ENCODE measurements at places on chromosomes 16 and 17. TPM values are rescaled to one million over a fixed set of nuclear protein-coding genes. Genes with fewer than 3 reads are reported as not detected.
A peak's percentile ranks its signal among the peaks of the same experiment; 100 is the strongest.

Gene NME3
- total RNA-seq: 4.9 TPM

Gene CD68
- 10.3 TPM for total RNA-seq

Gene MC1R
- total RNA-seq: 9.1 TPM

Gene CTNS
- total RNA-seq: 13.7 TPM

Gene KNOP1
- 80.3 TPM for total RNA-seq

- H3K36me3 ChIP-seq: no peaks in the 10 kb centered on the region
- peaks cover 75% of the 10 kb centered on the region for H3K4me1 ChIP-seq
- peak overlapping the region; percentile 42 for H3K4me3 ChIP-seq
- DNase-seq: peak; percentile 80
- peaks cover 4% of the 10 kb centered on the region for H3K27me3 ChIP-seq
These were observed 5.6 kb downstream of the CORO6 start for GRCh38 chr17:29617125-29617480.

- H3K4me3 ChIP-seq: no peak overlapping the region
- no peaks in the 10 kb centered on the region for H3K4me1 ChIP-seq
- no peaks in the 10 kb centered on the region for H3K27me3 ChIP-seq
- peak; percentile 53 for DNase-seq
These were observed 13.3 kb upstream of the SDK2 start for GRCh38 chr17:73657473-73658116.

- H3K27me3 ChIP-seq: no peaks in the 10 kb centered on the region
- DNase-seq: no peak
- H3K27ac ChIP-seq: peak overlapping the region; percentile 60
- H3K4me3 ChIP-seq: peak overlapping the region; percentile 93
These were observed 4.4 kb downstream of the ASGR1 start for GRCh38 chr17:7174603-7175326.

DNA sequence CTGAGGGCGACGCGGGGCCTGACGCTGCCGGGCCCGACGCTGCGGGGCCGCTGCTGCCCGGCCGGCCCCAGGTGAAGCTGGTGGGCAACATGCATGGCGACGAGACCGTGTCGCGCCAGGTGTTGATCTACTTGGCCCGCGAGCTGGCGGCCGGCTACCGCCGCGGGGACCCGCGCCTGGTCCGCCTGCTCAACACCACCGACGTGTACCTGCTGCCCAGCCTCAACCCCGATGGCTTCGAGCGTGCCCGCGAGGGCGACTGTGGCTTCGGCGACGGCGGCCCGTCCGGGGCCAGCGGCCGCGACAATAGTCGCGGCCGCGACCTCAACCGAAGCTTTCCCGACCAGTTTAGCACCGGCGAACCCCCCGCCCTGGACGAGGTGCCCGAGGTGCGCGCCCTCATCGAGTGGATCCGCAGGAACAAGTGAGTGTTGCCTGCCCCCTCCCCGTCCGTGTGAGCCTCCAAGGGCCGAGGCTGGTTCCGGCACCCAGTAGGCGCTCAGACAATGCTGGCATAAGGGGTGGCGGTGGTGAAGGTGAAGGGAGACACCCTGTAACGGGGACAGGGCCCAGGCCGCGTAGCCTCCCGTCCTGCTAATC, 676 bp downstream of the CPD start:
- H3K27me3 ChIP-seq: no peaks in the 10 kb centered on the region
- H3K36me3 ChIP-seq: no peaks in the 10 kb centered on the region
- H3K4me1 ChIP-seq: peaks cover 70% of the 10 kb centered on the region
- peak overlapping the region; percentile 68 for H3K27ac ChIP-seq
- no peak for DNase-seq

All from HepG2 (cell line).